Right lung (tissue), 10 donors: ENCODE measurements at places on chromosomes 6 and 20. TPM values are rescaled to one million over a fixed set of nuclear protein-coding genes. Genes with fewer than 3 reads are reported as not detected.
A peak's percentile ranks its signal among the peaks of the same experiment; 100 is the strongest.

DNA sequence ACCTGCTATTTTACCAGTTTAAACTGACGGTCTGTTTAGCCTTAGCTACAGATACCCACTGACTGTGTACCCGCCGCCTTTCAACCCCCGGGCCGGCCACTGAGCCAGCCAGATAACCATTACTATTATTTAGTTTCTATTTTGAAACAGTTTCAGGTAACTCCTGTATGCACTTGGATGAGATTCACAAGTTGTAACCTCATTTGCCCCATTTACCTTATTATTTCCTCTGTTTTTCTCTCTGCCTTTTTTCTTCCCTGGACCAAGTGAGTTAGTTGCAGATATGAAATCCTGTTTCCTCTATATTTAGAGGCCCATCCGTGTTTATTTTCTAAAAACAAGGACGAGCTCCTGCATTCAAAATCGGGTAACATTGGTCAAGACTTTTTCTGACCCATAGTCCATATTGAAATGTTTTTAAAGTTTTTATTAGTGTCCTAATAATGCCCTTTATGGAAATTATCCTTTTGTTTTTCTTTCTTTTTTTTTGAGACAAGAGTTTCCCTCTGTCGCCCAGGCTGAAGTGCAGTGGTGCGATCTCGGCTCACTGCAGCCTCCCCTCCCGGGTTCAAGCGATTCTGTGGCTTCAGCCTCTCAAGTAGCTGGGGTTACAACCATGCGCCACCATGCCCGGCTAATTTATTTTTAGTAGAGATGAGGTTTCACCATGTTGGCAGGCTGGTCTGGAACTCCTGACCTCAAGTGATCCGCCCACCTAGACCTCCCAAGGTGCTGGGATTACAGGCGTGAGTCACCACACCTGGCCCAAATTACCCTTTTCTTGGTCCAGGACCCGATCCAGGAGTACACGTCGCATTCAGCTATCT, 767 bp downstream of the AP5S1 start:
- DNase-seq = no peak

DNA sequence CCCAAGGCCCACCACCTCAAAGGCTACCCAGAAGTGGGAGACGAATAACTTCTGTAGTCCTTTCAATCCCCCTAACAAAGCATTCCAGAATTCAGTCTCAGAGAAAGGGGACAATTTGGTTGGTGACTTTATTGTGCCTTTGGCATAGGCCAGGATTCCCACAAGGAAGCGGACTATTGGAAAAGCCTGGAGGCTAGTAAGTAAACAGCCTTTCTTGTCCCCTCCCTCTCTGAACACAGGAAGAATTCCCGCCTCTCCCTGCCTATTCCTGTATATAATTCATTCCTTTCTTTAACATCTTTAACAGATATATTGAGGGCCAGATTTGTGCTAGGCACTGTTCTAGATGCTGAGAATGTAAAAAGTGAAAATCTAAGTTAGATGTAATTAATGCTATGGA, 36.1 kb downstream of the RNF8 start:
- no peak for DNase-seq

DNA sequence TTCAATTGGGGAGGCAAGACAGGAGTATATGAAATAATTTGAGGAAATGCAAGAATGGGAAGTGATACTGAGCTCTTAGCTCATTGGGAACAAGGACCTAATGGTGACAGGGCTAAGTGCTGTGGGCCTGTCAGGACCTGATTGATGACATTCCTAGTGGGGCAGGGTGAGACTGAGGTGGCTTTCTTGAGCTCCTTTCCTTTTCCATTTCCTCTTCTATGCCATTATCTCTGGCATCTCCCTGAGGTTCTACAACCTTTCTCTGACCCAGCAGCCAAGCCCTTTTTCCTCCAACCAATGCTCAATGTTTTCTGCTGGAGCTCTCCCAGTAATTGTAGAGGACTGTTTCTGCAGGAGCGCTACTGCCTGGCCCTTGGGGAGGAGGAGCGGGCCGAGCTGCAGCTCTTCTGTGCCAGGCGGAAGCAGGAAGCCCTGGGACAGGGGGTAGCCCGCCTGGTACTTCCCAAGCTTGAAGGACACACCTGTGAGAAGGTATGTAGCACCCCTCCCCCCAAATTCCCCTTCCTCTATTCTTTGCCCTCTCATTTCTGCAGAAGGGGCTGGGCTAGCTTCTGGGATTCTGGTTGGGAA, 2.8 kb upstream of the TOMM6 start:
- DNase-seq = no peak

DNA sequence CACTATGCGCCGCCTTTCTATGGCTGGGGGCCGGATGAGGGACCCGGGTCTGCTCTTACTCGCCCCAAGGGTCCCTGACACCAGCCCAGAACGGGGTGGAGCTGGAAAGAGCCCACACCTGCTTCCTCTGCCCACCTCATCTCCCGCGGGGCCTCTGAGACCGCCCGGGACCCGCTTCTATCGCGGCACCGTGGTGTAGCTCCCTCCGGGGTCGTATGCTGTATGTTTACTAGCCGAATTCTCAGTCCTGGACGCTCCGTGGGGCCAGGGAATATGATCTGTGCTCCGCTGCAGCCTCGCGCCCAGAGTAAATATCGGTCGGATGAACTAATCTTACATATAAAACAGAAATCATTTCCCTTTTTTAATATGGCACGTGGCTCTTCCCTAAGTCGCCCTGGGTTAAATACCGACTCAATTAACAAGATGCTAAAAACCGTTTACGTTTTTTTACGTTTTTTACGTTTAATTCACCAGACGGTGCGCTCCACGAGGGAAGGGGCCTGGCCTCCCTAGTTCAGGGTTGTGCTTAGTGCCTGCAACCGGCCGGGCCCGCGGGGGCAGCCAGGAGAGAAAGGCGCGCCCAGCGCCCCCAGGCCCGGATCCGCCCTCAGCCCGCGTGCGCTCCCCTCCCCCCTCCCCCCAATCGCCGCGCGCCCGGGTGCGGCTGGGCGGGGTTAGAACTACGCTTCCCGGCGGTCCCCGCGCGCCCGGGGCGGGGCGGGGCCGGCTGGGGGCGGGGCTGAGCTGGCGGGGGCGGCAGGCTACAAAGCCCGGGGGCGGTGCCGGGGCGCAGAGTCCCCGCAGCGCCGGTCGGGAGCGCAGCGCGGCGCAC, at the start of gene RBM38:
Gene RBM38, plus strand, starts transcription at position 793 of the 835 bp plus-strand sequence. CDS start 186 bp downstream, outside the sequence.
- peak; percentile 67 for DNase-seq

DNA sequence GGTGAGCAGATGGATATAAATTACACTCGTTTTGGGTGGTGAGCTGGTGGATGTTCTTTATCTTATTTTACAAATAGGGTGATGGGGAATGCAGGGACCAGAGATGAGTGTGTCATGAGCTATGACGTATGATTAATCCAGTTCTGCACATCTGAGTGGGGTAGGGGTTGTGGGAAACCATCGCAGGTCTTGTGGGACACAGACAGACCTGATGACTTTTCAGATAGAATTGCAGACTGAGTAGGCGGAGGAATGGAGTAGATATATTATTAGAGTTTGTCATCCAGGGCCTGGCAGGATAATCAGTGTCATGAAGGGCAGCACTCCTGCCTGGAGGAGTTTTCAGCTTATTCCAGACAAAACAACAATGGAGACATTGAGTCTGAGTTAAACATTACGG, 12.9 kb upstream of the DSP start:
- DNase-seq = no peak

GRCh38 chr6:12245763-12246718, 44.1 kb upstream of the EDN1 start:
- DNase-seq = no peak

MRPS18A gene
- 49.7 TPM for polyA plus RNA-seq

RSPO3 gene
- polyA plus RNA-seq = 6.6 TPM

TREM2 gene
- polyA plus RNA-seq = 0.30 TPM

TAF8 gene
- polyA plus RNA-seq = 19.1 TPM

CAPN11 gene
- polyA plus RNA-seq = 0.09 TPM

KHDRBS2 gene
- 13.1 TPM for polyA plus RNA-seq
